ENCODE measurements at places on chromosomes 2 and 18. TPM values are rescaled to one million over a fixed set of nuclear protein-coding genes. Genes with fewer than 3 reads are reported as not detected.

Gene FASTKD2
- total RNA-seq = 31.4 TPM

Gene CFAP65
- not detected for total RNA-seq

Gene CDH2
- not detected for total RNA-seq

Gene ANKRD36B
- 59.7 TPM for total RNA-seq

Gene PRSS56
- total RNA-seq = not detected

Gene PSMA8
- not detected for total RNA-seq

Gene SRD5A2
- total RNA-seq = not detected

Gene MTLN
- 33.0 TPM for total RNA-seq

Gene MALT1
- 25.7 TPM for total RNA-seq

Gene TRIM43
- total RNA-seq = not detected

Gene CPO
- total RNA-seq = 585 TPM

Gene MAP2
- total RNA-seq = 0.70 TPM

Gene TMEM198
- 25.5 TPM for total RNA-seq

Gene CAPN13
- total RNA-seq = 396 TPM

Gene G6PC2
- not detected for total RNA-seq

Gene MOGAT1
- not detected for total RNA-seq

Gene EGR4
- total RNA-seq = not detected

Gene ERBB4
- 0.67 TPM for total RNA-seq

Gene EIF2AK3
- 93.3 TPM for total RNA-seq

Gene RTKN
- 46.2 TPM for total RNA-seq

Gene LINC00305
- not detected for total RNA-seq

Gene CD207
- not detected for total RNA-seq

Gene FHOD3
- 10.7 TPM for total RNA-seq

Gene ACVR1C
- total RNA-seq = 4.1 TPM

Gene DYNAP
- not detected for total RNA-seq

Gene SERPINB3
- total RNA-seq = not detected

Gene FN1
- total RNA-seq = 70.1 TPM

Gene FOXD4L1
- not detected for total RNA-seq

Gene SLC9A2
- total RNA-seq = 20.1 TPM

Gene UGT1A4
- total RNA-seq = 7.5 TPM

Gene SLC19A3
- 29.0 TPM for total RNA-seq

Gene NTSR2
- total RNA-seq = not detected

Gene TNFRSF11A
- 43.7 TPM for total RNA-seq

Gene CCBE1
- total RNA-seq = 0.18 TPM

Gene ASAP2
- 42.6 TPM for total RNA-seq
